ENCODE measurements at places on chromosomes 4 and X.

DNA sequence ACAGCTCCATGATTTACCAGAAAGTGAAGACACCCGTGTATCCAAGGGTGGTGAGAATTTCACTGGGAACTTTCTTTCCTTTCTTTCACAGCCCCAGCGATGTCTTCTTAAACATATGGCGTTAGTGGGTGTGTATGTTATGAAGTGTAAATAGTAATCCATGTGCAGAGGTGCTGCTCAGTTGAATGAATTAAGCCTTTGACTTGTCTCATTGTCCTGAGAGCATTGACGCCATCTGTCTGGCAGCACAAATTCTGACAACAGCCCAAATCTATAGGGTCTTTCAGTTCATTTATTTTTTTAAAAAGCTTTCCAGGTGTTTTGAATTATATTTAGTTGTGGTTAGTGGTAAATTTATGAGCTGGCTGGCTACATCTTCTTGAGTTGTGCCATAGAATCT, 69.4 kb downstream of the CLCN5 start:
- DNase-seq = no peak

DNA sequence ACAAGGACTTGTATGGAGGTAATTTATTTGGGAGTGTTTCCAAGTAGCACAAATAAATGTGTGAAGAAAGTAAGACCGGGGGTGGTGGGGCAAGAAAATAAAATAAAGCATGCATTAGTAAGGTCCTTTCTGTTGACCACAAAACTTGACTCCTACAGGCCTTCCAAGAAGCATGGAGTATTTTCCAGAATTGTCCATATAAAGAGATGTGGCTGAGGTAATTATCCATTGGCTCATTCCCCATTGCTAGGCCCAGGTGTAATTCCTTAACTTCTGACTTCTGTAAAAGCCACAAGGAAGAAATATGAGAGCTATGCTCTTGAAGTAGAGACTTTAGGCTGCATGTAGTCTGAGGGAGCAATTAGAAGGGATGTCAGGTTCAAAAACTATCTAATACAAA, 430.5 kb upstream of the PABPC4L start:
- no peak for DNase-seq

GRCh38 chr4:53905941-53906377, 158.4 kb downstream of the CHIC2 start:
- no peak for DNase-seq

DNA sequence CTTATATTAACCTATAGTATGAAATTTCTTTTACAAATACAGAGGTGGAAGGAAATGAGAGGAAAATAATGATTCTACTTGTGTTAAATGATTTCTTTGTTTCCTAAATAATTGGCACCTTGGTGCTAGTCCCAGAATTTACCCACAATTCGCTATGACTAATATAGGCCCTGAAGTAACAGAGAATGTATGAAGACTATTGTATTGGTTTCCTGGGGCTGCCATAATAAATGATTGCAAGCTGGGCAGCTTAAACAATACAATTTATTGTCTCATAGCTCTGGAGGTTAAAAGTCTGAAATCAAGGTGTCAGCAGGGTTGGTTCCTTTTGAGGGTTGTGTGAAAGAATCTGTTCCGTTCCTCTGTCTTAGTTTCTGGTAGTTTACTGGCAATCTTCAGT, 74.8 kb upstream of the GPRIN3 start:
- DNase-seq = no peak

Measured in large intestine (tissue), 12 donors.